ENCODE measurements at places on chromosomes 2 and 18.

- no peak for DNase-seq
Measured at GRCh38 chr2:206859330-206859739, 80.0 kb upstream of the CPO start.

- DNase-seq: no peak
Measured at GRCh38 chr2:237533668-237534161, 32.7 kb upstream of the PRLH start.

- no peak for DNase-seq
Measured at GRCh38 chr2:20222769-20223406, 2.0 kb downstream of the SDC1 start.

- DNase-seq: no peak
Measured at GRCh38 chr2:45843136-45843535, 191.7 kb downstream of the PRKCE start.

DNA sequence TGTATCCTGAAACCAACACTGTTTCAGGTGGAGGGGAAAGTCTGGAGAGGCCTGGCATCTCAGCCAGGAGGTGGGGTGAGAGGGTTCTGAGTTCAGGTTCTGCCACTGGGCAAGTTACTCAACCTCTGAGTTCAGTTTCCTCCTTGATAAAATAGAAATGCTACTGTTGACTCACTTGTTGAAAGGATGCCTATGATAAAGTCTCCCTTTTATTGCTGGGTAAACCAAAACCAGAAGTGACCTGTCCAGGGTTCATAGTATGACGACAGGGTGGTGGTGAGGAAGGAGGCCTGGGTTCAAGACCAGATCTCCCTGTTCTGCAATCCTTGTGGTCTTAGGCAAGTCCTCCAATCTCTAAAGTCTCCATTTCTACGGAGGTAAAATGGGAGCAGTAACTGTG is 232.7 kb downstream of the PRKCE start:
- no peak for DNase-seq
